Camera-type eye (tissue), 1 donor: ENCODE measurements at places on chromosomes 7 and 10. TPM values are rescaled to one million over a fixed set of nuclear protein-coding genes. Genes with fewer than 3 reads are reported as not detected.

PIP gene
- not detected for total RNA-seq

PARD3 gene
- 86.4 TPM for total RNA-seq

CH25H gene
- total RNA-seq, result 0.99 TPM

HECW1 gene
- 11.8 TPM for total RNA-seq

ORC5 gene
- 56.0 TPM for total RNA-seq

ST8SIA6 gene
- 4.4 TPM for total RNA-seq

TUBB8 gene
- not detected for total RNA-seq

FOXI2 gene
- not detected for total RNA-seq

HOXA10 gene
- not detected for total RNA-seq

GOT1 gene
- total RNA-seq, result 26.1 TPM

HMX3 gene
- 1.1 TPM for total RNA-seq

NME8 gene
- total RNA-seq, result not detected

RPEL1 gene
- total RNA-seq, result not detected

TEX36 gene
- not detected for total RNA-seq

ADAP1 gene
- 11.3 TPM for total RNA-seq

CFAP69 gene
- total RNA-seq, result 29.0 TPM

RBP3 gene
- total RNA-seq, result 348 TPM

ADAM8 gene
- 4.0 TPM for total RNA-seq

TMEM139 gene
- total RNA-seq, result 3.6 TPM

MOSPD3 gene
- total RNA-seq, result 10.0 TPM

TLX1 gene
- not detected for total RNA-seq

CALHM3 gene
- total RNA-seq, result not detected

HBP1 gene
- total RNA-seq, result 196 TPM

VWC2 gene
- 3.7 TPM for total RNA-seq

CDH23 gene
- 75.4 TPM for total RNA-seq

LEP gene
- not detected for total RNA-seq

GPRIN2 gene
- total RNA-seq, result 9.0 TPM

AASS gene
- 53.1 TPM for total RNA-seq

PAX4 gene
- not detected for total RNA-seq

CALY gene
- 3.0 TPM for total RNA-seq

ASAH2 gene
- total RNA-seq, result 1.5 TPM

CALCR gene
- total RNA-seq, result 0.38 TPM

TMEM60 gene
- total RNA-seq, result 12.6 TPM

APBB1IP gene
- 2.9 TPM for total RNA-seq

OR13A1 gene
- total RNA-seq, result not detected

PHKG1 gene
- 4.7 TPM for total RNA-seq

GIMAP2 gene
- total RNA-seq, result 7.6 TPM

OR6V1 gene
- total RNA-seq, result not detected

GPR37 gene
- total RNA-seq, result 66.9 TPM

ARHGEF5 gene
- total RNA-seq, result 6.9 TPM

BAMBI gene
- 55.9 TPM for total RNA-seq

C10orf53 gene
- not detected for total RNA-seq

ANKRD61 gene
- total RNA-seq, result not detected

LRRTM3 gene
- total RNA-seq, result 5.2 TPM

WDFY4 gene
- 3.5 TPM for total RNA-seq

ECHDC3 gene
- total RNA-seq, result 15.7 TPM

ACTR3C gene
- total RNA-seq, result 5.3 TPM

C10orf105 gene
- 0.11 TPM for total RNA-seq

PDK4 gene
- 8.9 TPM for total RNA-seq
